ENCODE measurements at places on chromosomes 5 and 9.

GRCh38 chr5:77881528-77881927 is 105.4 kb upstream of the TBCA start:
- no peak for DNase-seq

- no peak for DNase-seq
These were observed 751 bp upstream of the RIC1 start for GRCh38 chr9:5628183-5628529.

- no peak for DNase-seq
These were observed 27.9 kb upstream of the IFNA14 start for GRCh38 chr9:21267485-21268346.

GRCh38 chr5:10602031-10602806 is 38.3 kb downstream of the ANKRD33B start:
- DNase-seq, result no peak

DNA sequence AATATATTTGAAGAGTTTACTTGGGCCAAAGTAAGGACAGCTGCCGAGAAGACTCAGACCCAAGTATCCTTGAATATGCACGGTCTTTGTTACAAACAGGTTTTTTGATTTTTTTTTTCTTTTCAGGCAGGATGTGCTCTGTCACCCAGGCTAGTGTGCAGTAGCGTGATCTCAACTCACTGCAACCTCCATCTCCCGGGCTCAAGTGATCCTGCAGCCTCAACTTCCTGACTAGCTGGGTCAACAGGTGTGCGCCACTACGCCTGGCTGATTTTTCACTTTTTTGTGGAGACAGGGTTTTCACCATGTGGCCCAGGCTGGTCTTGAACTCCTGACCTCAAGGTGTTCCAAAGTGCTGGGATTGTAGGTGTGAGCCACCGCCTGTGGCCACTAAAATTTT is 27.4 kb downstream of the JMY start:
- DNase-seq, result no peak

- DNase-seq, result no peak
These were observed 50.6 kb upstream of the ANGPTL2 start for GRCh38 chr9:127173063-127173462.

DNA sequence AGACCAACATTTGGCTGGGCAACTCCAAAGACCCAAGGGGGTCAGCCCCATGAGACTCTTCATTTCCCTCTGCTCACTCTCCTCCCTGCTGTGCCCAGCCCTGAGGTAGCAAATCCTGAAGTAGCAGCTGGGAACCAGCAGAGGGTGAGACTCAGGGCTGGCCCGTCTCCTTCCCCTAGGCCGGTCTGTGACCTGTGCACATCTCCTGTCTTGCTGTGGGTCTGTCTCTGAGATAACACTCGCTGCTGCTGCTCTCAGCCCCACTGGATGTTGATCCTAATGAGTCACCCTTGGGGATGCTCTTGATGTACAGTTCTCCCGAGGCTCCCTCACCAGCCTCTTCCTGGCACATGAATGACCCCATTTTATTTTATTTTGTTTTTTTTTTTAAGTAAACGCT is 7.3 kb upstream of the OR2V1 start:
- DNase-seq, result no peak

DNA sequence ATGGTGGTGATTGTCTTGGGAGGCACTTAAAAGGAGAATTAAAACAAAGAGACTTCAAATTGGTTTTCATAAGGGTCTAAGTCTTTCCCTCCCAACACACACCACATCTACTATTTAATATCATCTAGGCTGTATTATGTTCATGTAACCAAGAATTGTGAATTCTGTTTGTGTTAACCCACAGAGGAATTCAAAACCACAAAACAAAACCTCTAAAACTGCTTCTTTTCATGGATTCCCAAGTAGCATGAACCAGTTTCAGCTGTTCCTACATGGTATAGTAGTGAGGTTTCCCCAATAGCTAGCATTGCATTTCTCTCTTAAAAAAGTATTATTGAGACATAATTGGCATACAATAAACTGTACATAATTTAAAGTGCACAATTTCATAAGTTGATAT is 283.8 kb downstream of the CD180 start:
- no peak for DNase-seq

Measured in fibroblast of skin of right quadriceps (primary cell).